ENCODE measurements at places on chromosomes 5 and 9.

GRCh38 chr5:143445776-143446175 lies 42.3 kb upstream of the NR3C1 start:
- no peak for DNase-seq

DNA sequence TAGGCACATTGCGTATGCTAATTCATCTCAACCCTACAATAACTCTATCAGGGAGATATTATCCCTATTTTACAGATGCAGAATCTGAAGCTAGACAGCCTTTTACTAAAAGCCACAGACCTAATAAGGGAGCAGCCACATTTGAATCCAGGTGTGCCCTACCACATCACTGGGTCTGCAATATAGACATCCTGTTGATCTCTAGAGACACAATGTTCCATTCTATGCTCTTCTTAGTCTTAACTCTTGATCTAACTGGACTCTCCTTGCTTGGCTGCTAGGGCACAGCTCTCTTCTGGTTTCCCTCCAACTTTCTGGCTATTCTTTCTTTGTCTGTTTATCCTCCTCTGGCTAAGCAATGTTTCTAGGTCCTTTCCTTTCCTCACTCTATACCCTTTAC lies 1.4 kb upstream of the SPATA6L start:
- DNase-seq: no peak

GRCh38 chr5:98307811-98308210 lies 465.7 kb upstream of the RGMB start:
- DNase-seq: no peak

- DNase-seq: no peak
These were observed 579 bp upstream of the ASTN2 start for GRCh38 chr9:117415358-117415914.

DNA sequence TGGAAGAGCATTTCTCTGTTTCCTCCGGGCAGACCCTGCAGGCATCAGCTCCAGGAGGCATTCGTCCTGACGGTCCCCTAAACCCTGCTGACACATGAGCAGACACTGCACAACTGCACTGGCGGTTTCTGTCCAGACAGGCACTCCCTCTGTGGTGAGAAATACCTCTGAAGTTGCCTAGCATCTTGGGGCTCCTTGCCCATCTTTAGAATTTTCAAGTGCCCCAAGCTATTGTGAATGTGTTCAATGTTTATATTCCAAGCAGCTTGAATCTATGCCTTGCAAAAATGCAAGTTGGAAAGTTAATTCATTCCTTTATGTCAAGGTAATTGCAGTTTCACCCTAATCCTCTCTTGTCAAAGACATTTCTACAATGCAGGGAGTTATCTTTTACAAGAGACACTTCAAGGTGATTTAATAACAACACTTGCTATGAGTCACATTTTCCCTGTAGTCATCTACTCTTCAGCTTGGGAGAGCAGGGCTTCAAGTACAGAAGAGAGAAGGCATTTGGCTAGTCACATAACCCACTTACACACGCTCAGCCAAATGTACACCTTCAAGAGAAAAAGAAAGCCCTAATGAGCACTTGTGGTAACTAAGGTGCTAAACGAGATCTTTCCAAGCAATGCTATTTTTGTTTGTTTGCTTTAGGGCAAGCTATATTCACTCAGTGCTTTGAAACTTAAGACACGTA lies 302.5 kb downstream of the MLLT3 start:
- DNase-seq: no peak

All from germinal center (tissue), 1 donor.